ENCODE measurements at places on chromosomes 3 and 15.

DNA sequence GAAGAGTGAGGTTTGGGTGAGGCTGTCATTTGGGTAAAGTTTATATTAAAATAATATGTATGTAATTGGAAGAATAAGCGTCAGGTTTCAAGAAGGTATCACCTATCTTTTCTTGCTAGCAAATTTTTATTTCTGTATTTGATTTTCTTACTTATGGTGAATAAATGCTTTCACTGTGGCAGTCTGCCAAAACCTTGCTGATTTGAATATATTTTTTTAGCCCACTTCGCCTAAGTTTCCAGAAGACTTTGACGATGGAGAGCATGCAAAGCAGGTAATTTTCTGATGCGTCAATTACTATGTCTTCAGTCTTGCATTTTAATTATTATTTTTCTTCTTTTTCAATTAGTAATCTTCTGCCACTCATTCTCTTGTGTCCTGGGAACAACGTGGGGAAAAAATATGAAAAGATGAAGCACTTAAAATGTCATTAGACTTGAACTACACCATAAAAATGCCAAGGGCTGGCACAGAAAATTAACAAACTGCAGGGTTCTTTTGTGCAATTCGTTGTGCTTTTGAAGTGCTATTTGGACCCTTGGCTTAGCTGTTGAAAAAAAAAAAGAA lies 40.4 kb downstream of the SRP14 start:
- DNase-seq, result no peak

- no peak for DNase-seq
These were observed 59.0 kb downstream of the DPPA2 start for GRCh38 chr3:109257269-109257668.

- DNase-seq, result no peak
These were observed 86.3 kb downstream of the CNTN6 start for GRCh38 chr3:1179146-1179545.

DNA sequence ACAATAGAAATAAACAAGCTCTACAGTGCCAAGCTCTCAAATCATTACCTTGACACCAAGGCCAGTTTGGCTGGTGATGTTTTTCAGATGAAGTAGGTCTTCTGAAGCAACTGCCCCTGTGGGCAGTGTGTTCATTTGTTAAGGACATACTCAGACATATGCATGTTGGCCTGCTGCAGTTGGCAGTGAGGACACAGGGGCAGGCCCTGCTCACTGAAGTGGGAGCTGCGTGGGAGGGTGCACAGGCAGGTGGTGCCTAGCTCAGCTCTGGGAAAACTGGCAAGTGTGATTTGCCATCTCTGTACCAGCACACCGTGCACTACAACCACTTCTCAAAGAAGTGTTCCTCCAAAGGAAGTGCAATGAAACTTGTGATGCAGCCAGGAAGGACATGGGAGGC lies 28.5 kb upstream of the SNRK start:
- no peak for DNase-seq

GRCh38 chr15:48577469-48577868 lies 68.0 kb downstream of the FBN1 start:
- no peak for DNase-seq

GRCh38 chr3:71859123-71859519 lies 74.2 kb upstream of the PROK2 start:
- no peak for DNase-seq

- no peak for DNase-seq
These were observed 779 bp upstream of the CTNNB1 start for GRCh38 chr3:41198526-41198925.

DNA sequence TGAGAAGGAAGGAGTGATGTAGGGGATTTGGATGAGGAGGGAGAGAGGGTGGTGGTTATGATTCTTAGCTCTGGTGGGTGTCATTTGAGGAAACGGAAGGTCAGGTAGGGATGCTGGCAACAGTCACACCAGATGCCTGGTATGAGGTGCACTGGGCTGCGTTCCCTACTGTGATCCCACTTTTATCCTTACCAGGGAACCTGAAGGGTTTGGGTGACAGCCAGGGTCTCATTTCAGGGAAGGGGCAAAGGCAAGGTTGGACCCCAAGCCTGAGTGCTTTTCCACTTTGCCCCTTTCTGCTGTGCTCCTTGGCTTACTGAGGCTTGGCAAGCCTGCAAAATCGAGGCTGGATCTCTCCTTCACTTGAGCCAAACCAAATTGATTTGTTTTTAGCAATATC lies 36.0 kb upstream of the SACM1L start:
- DNase-seq, result no peak

GRCh38 chr3:187734841-187735240 lies 10.4 kb downstream of the BCL6 start:
- no peak for DNase-seq

All from AG09319 (cell line).